ENCODE measurements at places on chromosomes 16 and 17.
A peak's percentile ranks its signal among the peaks of the same experiment; 100 is the strongest.

GRCh38 chr17:9332132-9332494 is 243.5 kb downstream of the STX8 start:
- no peak for DNase-seq

DNA sequence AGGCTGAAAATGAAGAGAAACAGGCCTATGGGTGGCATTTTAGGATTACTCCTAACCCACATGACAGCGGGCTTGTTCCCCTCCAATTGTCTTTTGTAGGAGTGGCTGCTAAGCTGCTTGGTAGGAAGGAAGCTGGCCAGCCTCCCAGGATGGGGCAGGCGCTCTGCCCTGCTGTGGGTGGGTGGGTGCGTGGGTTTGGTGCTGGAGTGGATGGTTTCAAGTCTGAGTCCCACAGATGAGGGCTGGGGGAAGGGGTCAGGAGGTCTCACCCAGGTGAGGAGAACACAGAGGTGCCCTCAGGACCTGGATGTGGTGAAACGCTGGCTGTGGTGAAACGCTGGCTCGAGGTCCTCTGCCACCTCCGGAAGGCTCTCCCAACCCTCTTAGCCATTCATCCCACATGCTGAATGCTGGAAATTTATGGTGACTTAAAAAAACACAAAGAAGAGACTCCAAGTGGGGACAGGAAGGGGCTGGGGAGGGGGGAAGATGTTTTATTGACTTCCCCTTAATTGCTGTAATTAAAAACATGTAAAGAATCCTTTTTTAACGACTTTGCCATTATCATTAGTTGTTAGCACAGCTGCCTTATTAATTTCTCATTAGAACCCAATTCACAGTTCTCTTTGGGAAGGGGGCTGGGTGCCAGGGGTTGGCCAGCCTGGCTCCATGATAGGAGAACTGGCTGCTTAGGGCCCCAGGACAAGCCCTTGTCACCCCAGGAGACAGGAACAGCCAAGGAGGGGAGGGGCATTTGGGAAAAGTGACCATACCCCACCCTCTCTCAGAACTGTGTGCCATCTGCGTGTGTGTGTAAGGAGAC is 153.5 kb upstream of the CDC42EP4 start:
- DNase-seq = no peak

GRCh38 chr16:57138281-57138935 is 46.0 kb downstream of the CPNE2 start:
- no peak for DNase-seq

DNA sequence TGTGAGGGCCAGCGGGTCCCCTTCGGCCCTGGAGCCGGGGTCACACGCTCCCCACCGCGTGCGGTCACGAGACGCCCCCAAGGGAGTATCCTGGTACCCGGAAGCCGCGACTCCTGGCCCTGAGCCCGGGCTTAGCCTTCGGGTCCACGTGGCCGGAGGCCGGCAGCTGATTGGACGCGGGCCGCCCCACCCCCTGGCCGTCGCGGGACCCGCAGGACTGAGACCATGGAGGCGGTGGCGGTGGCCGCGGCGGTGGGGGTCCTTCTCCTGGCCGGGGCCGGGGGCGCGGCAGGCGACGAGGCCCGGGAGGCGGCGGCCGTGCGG is at the start of gene NAGLU:
NAGLU (plus strand) TSS at position 194 of the 324 bp plus-strand sequence; CDS start at position 226, 32 bp downstream.
- DNase-seq = peak; percentile 87

GRCh38 chr17:75684924-75685323 is 17.8 kb downstream of the SAP30BP start:
- no peak for DNase-seq

DNA sequence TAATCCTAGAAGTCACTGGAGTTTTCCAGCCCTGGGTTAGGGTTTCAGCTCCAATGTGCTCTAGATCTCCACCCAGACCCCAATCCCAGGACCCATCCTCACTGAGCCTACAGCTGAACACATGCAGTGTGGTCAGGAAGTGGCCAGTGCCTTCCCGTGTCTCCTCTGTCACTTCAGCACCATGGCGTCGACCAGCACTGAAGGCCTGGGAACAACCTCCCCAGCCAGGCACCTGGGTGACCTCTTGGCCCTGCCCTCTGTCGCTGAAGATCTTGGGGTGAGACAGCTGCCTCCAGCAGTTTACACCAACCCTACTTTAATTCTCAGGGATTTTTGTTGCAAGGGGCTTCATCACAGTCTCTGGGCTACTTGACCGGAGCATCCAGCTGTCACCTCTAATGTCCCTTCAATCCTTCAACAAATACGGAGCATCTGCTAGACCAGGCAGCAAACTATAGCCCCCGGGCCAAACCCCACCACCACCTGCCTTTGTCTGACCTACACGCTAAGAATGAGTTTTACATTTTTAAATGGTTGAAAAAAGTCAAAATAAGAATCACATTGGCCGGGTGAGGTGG is 18.0 kb upstream of the GSG1L start:
- DNase-seq = no peak

- no peak for DNase-seq
Measured at GRCh38 chr16:19379838-19380237, 37.8 kb upstream of the TMC5 start.

DNA sequence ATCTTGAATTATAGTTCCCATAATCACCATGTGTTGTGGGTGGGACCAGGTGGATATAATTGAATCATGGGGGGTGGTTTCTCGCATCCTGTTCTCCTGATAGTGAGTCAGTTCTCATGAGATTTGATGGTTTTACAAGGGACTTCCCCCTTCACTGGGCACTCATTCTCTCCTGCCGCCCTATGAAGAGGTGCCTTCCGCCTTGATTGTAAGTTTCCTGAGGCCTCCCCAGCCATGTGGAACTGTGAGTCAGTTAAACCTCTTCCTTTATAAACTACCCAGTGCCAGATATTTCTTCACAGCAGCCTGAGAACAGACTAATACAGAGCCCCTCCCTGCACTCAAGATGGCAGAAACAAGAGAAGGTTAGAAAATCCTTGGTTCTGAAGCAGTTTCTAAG is 26.4 kb downstream of the LDAF1 start:
- DNase-seq = peak; percentile 33

- no peak for DNase-seq
Measured at GRCh38 chr16:21145738-21146137, 4.9 kb downstream of the DNAH3 start.

GRCh38 chr16:48441863-48442279 is 56.7 kb upstream of the SIAH1 start:
- DNase-seq = no peak

DNA sequence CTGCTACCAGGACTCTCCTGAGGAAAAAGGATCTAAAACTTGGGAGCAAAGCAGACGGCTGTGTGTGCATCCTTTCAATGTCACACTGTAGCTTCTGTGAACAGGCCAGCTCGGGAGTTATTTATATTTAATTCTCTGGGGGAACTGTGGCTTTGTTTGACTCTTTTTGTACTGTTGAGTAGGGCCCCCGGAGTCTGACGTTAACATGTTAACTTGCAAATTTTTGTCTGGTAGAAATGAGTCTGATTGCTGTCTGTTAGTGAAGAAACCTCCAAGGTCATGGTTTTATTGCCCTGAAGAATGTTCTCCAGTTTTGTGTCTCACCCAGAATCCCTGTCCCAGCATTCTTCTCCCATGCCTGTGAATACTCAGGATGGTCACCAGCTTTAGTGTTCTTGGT is 14.2 kb upstream of the KCNG4 start:
- DNase-seq = no peak
